ENCODE measurements at places on chromosomes 12 and 14. TPM values are rescaled to one million over a fixed set of nuclear protein-coding genes. Genes with fewer than 3 reads are reported as not detected.

PDZRN4 gene
- 0.54 TPM for total RNA-seq

CLEC1A gene
- 2.5 TPM for total RNA-seq

TGM1 gene
- total RNA-seq = 2.1 TPM

KMT2D gene
- total RNA-seq = 42.5 TPM

NUAK1 gene
- 10.7 TPM for total RNA-seq

TMEM229B gene
- 34.7 TPM for total RNA-seq

LETMD1 gene
- total RNA-seq = 104 TPM

VSX2 gene
- total RNA-seq = not detected

OAS2 gene
- total RNA-seq = 2.7 TPM

HCAR2 gene
- not detected for total RNA-seq

DNA sequence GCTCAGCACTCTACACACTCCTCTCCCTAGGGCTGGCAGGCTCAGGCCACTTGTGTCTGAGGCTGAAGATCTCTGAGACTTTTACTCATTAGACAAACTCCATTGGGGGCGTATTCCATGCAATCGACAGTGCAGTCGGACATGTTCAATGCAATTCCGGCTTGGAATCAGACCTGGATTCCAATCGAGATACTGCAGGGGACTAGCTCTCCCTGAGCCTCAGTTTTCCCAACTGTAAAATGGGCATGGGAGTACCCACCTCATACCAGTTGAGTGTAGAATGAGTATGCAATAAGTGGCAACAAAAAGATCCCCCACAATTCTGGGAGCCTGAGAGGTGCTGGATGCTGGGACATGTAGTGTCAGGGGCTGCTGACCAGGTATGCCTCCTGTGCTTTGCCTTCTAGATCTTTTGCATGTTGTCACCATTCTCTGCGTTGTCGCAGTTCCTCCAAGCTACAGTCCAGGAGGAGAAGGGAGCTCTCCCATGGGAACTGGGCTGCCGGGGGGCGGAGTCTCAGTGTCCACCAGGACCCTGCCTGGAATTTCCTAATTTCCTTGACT is 8.3 kb downstream of the TTC6 start:
- DNase-seq = no peak

GRCh38 chr14:20428010-20428365 is 8.0 kb downstream of the KLHL33 start:
- DNase-seq = no peak

DNA sequence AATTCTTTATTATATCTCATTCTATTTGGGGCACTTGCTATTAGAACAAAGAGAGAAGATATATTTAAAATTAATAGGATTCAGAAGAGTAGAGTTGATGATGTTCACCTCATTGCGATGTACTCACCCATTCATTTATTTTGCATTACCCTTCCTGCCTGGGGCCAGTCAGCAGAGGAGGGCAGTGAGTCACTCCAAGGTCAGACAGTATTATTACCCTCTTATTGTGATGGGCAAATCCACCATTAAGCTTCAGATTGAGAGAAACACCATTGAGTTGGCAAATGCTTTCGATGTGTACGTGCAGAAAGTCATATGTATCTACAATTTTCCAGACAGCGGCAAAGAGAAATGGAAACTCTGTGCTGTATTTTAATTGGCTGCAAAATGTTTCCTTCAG is 134.2 kb downstream of the BICD1 start:
- DNase-seq = no peak

DNA sequence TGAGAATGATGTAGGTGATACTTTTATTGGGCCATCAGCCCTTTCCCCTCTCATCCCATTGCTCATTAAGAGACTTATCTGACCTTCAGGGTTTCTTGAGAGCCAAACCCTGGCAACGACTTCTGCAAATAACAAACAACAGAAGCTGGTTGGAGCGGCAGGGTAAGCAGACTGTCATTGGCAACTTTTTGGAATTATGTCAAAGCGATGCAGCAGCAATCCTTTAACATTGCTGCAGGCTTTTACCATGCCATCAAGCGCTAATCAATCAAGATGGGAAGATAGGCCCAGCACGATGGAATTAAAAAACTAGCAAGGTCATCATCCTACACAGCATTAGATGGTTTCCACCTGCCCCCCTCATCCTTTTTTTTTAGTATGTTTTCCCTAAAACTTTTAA is 406.1 kb upstream of the PDE3A start:
- no peak for DNase-seq

DNA sequence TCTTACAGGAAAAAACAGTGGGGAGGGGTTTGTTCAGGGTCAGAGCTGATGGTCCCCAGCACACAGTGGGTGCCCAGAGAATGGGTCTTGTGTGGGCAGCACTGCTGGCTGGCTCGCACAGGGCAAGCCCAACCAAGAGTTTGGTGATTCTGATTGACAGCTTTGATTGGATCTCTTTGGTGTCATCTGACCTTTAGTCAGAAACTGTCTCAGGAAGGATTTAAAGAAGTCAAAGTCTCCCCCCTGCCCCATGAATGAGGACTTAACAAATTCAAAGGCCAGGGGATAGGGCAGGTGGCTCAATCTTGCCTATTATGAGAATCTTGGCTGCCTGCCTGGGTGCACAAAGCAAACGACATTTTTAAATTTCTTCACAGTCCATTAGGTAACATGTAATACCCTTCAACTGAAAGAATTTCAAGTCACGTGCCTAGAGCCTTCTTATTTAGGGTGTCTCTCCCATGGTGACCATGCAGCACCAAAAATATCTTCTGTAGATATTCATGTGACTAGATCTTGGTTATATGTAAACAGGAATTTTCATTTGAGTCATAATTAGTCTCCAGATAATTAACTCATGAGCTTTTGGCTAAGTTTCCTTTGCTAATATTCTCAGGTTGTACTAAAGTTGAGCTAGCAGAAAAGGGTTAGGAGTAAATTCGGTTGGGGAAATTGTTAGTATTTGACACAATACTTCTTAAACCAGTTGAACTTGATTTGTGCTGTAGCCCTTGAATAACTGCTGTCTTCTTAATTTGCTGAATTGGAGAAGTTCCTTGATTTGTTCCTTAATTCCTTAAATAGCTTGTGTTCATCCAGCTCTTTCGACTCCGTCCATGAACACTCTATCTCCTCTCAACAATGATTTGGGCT is 54.5 kb upstream of the HECTD1 start:
- peak; percentile 84 for DNase-seq

- no peak for DNase-seq
These were observed 230.9 kb upstream of the LRIG3 start for GRCh38 chr12:59151243-59151642.

GRCh38 chr14:35558680-35559079 is 24.7 kb downstream of the INSM2 start:
- no peak for DNase-seq

GRCh38 chr12:91851741-91852477 is 293.7 kb downstream of the BTG1 start:
- DNase-seq = no peak

DNA sequence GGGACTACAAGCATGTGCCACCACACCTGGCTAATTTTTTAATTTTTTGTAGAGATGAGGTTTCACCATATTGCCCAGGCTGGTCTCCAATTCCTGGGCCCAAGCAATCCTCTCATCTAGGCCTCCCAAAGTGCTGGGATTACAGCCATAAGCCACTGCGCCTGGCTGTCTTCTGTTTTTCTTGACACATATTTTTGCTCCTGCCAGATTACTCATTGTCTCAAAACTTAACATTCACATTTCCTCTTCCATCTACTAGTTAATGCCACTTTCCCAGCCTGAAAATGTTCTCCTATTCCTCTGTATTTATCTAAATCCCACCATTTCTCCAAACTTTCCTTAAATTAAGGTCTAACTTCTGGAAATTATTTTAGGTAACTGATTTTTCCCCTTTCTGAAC is 36.2 kb upstream of the KCNH3 start:
- no peak for DNase-seq

DNA sequence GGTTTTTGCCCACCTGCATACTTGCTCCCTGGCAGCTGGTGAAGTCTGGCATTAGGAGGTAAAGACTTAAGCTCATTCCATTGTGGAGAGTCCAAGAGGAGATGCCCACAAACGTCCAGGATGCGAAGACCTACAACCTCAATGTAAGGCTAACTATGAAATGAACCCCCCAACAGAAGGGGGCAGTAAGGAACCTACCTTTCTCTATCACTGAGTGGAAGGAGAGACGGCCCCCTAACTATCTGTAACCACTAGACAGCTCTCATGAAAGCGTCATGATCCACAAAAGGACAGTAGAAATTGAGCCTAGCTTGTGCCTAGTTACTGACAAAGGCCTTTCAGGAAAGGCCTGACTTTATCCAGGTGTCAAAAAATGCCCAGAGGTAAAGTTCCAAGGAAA is 55.3 kb downstream of the ZFYVE21 start:
- DNase-seq = no peak

DNA sequence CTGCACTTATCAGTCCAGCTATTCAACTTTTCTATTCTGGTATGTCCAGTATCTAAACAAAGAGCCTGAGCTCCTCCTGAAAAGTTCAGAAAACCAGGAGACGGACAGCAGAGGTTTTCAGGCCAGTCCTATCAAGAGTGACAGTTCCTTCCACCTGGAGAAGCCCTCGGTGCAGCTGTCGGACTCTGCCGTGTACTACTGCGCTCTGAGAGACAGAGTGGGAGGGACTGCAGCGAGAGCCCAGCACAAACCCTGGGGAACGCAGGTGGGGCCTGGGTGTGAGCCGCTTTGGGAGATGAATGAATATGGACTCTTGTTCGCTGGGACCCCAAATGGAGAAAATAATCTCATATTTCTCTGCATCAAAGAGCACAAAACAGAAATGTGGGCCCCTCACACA is 329.8 kb upstream of the OR4E1 start:
- no peak for DNase-seq

DNA sequence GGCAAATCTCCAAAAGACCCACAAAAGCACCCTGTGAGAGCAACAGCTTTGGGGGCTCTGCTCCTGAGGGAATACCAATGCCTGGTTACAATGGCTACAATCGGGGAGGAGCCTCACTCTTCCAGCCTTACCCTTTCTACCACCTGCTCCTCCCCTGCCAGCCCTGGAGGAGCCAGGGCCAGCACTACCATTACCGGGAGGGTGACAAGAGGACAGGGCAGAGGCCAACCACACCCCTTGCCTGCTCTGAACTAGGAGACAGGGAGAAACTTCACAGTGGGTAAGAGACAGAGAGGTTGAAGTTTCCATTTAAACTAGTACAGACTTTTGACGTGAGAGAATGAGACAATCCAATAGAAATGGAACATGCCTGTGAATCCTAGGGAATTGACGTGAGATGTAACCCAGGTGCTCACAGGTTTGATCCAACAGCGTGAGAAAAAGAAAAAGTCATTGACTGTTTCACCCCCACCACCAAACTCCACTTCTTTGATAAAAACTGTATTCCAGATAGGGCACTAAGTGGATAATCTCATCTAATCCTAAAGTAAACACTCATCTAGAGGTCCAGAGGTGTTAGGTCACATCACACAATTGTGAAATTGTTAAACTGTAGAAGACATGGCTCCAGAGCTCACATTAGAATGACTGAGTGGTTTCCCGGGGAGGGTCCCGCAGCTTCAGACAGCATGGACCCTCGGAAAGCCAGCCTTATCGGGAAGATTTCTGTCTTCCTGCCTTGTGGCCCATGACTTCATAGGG is 8.4 kb upstream of the TC2N start:
- no peak for DNase-seq

DNA sequence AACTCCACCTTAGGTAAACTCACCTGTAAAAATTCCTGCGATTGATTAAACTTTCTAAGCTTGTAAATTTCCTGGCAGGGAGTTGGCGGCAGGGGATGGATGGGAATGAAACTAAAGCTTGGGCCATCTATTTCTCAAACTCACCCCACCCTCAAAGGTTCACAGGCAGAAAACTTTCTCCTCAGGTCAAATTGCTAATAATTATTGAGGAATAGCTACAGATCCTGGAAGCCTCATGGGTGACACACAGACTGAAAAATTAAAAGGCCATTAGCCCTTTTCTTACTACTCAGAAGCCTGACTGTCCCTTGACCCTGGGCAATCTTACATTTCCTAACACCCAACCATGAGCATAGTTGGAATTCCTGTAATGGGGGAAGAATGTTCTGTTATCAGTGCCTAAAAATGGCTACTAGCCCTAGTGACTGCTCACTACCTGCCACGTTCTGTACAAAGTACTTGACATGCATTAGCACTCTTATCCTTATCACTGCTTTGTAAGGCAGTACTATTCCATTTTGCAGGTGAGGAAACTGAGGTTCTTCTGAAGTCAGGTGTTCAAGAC is 12.4 kb upstream of the SYNDIG1L start:
- DNase-seq = no peak

- no peak for DNase-seq
These were observed 175.8 kb upstream of the BCL2L14 start for GRCh38 chr12:11894890-11895289.

DNA sequence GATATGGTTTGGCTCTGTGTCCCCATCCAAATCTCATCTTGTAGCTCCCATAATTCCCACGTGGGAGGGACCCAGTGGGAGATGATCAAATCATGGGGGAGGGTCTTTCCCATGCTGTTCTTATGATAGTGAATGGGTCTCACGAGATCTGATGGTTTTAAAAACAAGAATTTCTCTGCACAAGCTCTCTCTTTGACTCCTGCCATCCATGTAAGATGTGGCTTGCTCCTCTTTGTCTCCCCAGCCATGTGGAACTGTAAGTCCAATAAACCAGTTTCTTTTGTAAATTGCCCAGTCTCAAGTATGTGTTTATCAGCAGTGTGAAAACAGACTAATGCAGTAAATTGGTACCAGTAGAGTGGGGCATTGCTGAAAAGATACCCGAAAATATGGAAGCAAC is 146.2 kb downstream of the DPF3 start:
- no peak for DNase-seq

DNA sequence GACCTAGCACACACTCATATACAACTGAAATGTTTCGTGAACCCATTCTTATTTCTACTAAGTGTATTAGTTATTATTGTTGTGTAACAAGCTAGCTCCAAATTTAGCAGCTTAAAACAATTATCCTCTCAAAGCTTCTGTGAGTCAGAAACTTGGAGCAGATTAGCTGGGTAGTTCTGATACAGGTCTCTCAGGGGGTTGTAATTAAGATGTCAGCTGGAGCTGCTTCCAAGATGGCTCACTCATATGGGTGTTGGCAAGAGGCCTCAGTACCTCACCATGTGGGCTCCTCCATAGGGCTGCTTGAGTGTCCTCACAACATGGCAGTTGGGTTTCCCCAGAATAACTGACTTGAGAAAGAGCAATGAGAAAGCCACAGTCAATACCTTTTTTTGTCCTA is 9.8 kb downstream of the GPR135 start:
- DNase-seq = no peak

DNA sequence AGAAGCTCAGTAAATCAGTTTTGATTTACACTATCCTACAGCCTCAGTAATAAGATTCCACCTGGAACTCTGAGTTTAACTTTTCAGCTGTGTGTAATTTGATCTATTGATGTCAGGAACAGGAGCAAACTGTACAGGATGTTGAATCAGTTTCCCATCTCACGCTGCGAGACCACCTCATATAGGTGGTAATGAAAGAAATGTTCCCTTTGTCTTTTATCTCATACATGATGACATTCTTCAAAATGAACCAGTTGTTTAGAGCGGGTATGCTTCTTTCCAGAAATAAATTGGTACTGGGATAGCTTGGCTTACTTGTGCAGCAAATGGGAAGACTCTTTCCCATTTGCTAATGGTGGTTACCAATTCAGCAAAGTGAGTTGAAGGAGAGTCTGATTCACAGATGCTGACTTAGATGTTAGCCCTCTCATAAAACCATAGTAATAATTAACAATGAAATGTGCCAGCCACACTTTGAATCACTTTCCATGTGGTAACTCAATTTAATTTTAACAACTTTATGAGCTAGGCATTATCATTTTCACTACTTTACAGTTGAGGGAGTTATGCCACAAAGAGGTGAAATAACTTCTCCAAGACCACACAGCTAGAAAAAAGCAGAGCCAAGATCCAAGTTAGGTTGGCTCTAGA is 251.5 kb downstream of the PAWR start:
- no peak for DNase-seq

Measured in thyroid gland (tissue), 4 donors.